SJSA1 (cell line): ENCODE measurements at places on chromosomes 7 and 10. TPM values are rescaled to one million over a fixed set of nuclear protein-coding genes. Genes with fewer than 3 reads are reported as not detected.

GRCh38 chr10:130962240-130963051 is 349.1 kb downstream of the TCERG1L start:
- no peaks in the 10 kb centered on the region for H3K36me3 ChIP-seq
- H3K4me1 ChIP-seq = no peaks in the 10 kb centered on the region
- H3K4me3 ChIP-seq = no peak overlapping the region

DNA sequence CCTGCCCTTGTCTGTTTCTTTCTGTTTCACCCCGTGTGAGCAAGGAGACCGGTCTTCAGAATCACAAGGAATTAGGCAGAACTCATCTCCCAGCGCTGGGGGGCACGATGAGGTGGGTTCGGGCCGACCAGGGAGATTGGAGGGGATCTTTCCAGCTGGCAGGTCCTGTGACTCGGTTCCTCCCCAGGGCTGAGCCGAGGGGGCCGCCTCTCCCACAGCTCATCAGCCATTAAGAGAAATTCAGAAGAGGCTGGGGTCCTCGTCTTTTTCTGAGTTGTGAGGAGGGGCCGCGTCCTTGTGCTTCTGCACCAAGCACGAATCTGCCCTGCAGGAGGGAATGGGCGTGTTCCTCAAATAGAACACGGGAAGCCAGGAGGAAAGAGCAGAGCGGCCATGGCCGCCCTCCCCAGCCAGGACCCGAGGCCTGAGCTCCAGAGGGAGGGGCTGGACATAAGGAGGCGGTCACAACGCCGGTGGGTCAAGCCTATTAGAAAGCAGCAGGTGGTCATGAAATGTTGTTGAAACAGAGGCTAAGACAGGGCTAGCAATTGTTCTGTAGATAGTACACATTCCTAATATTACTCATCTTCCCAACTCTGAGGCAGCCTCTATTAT is 125.3 kb downstream of the ADARB2 start:
- DNase-seq = no peak
- no peaks in the 10 kb centered on the region for H3K36me3 ChIP-seq
- no peak overlapping the region for H3K27ac ChIP-seq
- no peaks in the 10 kb centered on the region for H3K4me1 ChIP-seq

Gene DKK1
- total RNA-seq = 29.7 and 46.2 TPM in 2 replicates

- no peak for DNase-seq
- H3K36me3 ChIP-seq = no peaks in the 10 kb centered on the region
- no peaks in the 10 kb centered on the region for H3K4me1 ChIP-seq
- H3K27ac ChIP-seq = no peak overlapping the region
Observed at GRCh38 chr7:682810-683209, 43.7 kb upstream of the DNAAF5 start.

Gene SPDYE16
- not detected in 2 replicates for total RNA-seq

DNA sequence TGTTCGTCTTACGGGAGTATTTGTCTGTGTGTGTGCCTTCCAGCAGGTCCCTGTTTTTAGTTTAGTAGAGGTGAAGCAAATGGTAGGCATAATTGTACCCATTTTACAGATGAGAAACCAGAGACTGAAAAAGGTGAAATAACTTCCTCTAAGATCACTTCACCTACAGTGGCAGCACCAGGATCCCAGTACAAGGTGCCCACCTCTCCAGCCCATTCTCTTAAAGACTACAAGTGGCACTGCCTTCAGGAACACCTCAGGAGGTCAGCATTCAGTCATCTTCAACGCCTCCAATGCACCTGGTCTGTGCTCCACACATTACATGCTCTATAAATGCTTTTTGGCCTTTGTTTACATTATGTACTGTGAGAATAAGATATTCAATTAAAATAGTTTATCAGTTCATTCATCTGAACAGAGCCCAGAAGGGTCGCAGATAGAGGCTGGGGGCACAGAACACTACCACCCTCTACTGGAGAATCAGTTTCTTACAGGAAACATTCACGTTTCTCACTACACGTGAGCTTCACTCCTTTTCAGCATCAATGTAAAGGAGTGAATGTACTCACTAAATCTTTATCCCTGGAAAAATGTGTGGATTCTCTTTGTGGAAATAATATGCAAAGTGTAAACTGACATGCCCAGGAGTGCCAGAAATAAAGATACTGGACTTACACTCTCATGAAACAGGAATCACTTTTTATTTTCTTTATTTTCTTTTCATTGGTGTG is 45.5 kb upstream of the ABLIM1 start:
- H3K36me3 ChIP-seq = no peaks in the 10 kb centered on the region
- peaks cover 13% of the 10 kb centered on the region for H3K4me1 ChIP-seq
- no peak overlapping the region for H3K27ac ChIP-seq
- H3K4me3 ChIP-seq = no peak overlapping the region
- DNase-seq = peak; percentile 53

DNA sequence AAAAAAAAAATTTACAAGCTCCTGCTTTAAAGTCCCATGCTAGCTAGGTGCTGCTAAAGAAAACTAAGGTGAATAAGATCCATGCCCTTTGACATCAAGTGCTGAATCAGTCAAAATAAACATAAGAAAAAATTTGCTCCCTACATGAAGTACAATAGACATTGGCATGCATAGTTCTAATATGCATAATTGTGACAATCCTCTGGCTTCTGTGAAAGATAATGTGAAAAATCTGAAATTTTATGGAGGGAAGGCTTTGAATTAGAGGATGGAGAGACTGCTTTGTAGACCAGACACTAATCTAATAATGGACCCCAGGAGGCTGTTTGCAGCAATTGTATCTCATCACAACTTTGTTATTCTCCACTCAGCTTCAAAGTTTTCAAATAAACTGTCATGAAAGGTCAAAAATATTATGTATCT is 127.9 kb upstream of the CDK1 start:
- no peaks in the 10 kb centered on the region for H3K36me3 ChIP-seq
- no peak overlapping the region for H3K27ac ChIP-seq
- peaks cover 21% of the 10 kb centered on the region for H3K4me1 ChIP-seq
- H3K4me3 ChIP-seq = no peak overlapping the region
- DNase-seq = no peak
- no peaks in the 10 kb centered on the region for H3K27me3 ChIP-seq

GRCh38 chr10:51861051-51861450 is 161.7 kb upstream of the CSTF2T start:
- no peaks in the 10 kb centered on the region for H3K27me3 ChIP-seq
- no peaks in the 10 kb centered on the region for H3K36me3 ChIP-seq
- no peak for DNase-seq

Gene SEMA3C
- 14.9 and 28.6 TPM in 2 replicates for total RNA-seq

Gene PRRT4
- total RNA-seq = not detected in 2 replicates

DNA sequence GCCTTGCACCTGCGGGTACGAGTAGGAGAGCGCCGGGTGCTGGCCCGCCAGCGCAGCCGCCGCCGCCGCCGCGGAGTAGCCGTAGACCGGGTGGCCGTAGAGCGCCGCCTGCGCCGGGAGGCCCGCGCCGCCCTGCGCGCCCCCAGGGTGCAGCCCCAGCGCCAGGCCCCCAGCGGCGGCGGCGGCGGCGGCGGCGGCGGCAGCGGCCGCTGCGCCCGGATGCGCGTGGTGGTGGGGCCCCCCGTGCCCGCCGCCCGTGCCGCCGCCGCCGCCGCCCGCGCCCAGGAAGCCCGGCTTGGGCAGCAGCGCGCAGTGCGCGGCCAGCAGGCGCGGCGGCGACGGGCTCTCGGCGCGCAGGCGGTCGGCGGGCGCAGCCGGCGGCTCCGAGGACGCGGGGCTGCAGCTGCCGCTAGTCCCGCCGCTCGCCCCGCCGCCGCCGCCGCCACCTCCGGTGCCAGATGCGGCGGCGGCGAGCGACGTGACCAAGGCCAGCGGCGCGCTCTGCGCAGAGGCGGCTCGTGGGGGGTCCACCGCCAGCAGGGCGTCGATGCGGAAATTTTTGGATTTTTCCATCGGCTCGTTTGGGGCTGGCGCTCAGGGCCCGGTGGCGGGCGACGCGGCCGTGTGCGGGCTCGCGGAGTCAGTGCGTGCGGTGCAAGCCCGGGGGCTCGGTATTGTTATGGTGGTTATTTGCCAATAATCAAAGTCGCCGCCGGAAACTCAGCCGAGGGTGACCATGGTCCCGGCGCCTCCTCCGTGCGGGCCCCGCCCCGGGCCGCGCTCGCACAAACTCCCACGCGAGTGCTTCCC is 480 bp downstream of the MNX1 start:
- no peaks in the 10 kb centered on the region for H3K36me3 ChIP-seq
- no peak overlapping the region for H3K4me3 ChIP-seq
- no peak overlapping the region for H3K27ac ChIP-seq
- H3K27me3 ChIP-seq = peaks cover 88% of the 10 kb centered on the region
- no peak for DNase-seq

- no peaks in the 10 kb centered on the region for H3K27me3 ChIP-seq
- no peak overlapping the region for H3K27ac ChIP-seq
- no peak for DNase-seq
- peaks cover 89% of the 10 kb centered on the region for H3K36me3 ChIP-seq
- H3K4me3 ChIP-seq = no peak overlapping the region
Observed at GRCh38 chr7:74240482-74240881, 13.7 kb downstream of the RFC2 start.

- no peaks in the 10 kb centered on the region for H3K27me3 ChIP-seq
- no peak overlapping the region for H3K27ac ChIP-seq
- no peak overlapping the region for H3K4me3 ChIP-seq
- peaks cover 4% of the 10 kb centered on the region; the same call in 1 of the 2 replicates for H3K4me1 ChIP-seq
Observed at GRCh38 chr7:82164813-82165212, 278.8 kb downstream of the CACNA2D1 start.

Gene VWC2
- total RNA-seq = not detected in 2 replicates

DNA sequence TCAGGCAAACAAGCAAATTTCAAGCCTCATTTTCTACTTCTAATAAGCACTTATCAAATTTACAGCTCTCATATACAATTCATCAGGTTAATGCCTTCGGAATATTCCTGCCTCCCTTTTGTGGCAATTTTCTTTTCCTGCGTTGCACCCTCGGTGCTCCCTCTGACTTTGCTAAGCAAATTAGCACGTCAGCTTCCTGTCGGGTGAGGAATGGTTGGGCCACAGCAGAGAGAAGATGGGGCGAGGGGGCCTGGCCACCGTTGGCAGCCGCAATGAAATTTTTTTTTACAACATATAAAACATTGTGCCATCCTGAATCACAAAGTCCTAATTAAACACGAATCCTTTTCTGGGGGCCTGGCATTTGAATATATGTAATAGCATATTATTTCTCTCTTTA is 28.1 kb downstream of the ELFN1 start:
- H3K27ac ChIP-seq = no peak overlapping the region
- H3K4me1 ChIP-seq = no peaks in the 10 kb centered on the region
- no peaks in the 10 kb centered on the region for H3K36me3 ChIP-seq
- no peak overlapping the region for H3K4me3 ChIP-seq
- no peak for DNase-seq

DNA sequence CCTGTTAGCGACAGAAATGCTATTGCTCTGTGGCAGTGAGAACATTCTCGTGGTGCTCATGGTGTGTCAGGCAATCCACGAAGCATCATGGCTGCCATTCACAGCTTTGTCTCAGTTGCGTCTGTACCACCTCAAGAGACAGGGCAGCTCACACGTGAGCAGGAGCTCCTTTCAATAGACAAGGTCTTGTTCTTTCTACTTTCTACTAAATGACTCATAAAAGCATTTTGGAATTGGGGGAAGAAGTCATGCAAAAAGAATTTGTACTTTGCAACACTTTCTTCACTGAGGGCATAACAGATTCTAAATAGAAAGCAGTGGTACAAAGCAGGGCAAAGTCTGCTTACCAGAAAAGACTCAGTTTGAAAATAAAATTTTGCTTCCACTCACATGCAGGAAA is 638.5 kb downstream of the PHTF2 start:
- no peak overlapping the region for H3K4me3 ChIP-seq
- DNase-seq = no peak
- H3K27me3 ChIP-seq = no peaks in the 10 kb centered on the region
- H3K4me1 ChIP-seq = no peaks in the 10 kb centered on the region
- no peak overlapping the region for H3K27ac ChIP-seq
- no peaks in the 10 kb centered on the region for H3K36me3 ChIP-seq

DNA sequence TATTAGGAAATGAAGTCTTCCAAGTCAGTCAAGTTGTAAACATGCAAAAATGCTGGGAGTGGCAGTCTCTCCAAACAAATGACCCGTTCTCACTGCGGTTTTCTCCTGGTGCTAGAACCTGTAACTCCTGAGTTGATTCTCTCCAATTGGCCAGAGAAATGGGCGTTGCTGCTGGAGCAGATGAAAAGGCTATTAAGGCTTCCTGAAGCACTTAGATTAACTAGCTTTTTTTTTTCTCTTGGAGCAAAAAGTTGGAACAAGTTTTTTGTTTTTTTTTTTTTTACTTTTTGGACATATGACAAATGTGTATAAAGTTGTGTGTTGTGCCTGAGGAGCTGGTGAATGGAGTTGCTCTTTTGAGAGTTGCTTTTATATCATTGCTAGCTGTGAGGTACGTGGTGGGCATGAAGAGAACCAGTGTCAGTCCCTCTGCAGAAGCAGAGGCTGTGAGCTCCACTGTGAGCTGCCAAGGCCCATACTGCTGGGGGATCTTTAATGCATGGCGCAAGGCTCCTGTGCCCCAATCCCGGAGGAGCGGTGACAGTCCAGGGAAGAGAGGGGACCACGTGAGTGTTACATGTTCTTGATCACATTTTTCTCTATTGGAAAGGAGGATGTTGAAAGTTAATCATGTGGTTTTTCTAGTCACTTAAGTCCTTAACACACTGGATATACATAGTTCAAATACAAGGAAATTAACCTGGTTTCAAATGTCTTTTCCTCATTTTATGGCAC is 393.6 kb upstream of the GALNT17 start:
- H3K4me1 ChIP-seq = no peaks in the 10 kb centered on the region
- H3K36me3 ChIP-seq = no peaks in the 10 kb centered on the region
- H3K27me3 ChIP-seq = no peaks in the 10 kb centered on the region
- no peak overlapping the region for H3K4me3 ChIP-seq

DNA sequence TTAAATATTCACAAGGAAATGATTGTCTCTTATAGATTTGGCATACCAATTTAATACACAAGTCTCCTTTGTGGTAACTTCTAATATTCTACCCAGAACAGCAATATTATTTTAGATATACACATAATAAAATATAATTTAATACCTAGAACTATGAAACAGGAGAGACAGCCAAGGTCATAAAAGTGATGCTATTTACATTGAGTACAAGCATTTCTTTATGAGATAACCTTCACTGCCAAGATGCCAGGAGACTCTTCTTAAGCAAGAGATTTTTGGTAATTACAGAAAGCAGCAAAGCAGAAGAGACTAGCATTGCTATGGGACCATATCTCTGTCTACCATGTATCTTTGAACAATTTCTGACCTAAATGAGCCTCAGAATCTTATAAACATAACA is 764.6 kb upstream of the GHITM start:
- no peaks in the 10 kb centered on the region for H3K27me3 ChIP-seq
- H3K27ac ChIP-seq = no peak overlapping the region
- H3K4me1 ChIP-seq = no peaks in the 10 kb centered on the region

GRCh38 chr7:4665661-4666060 is 16.4 kb upstream of the FOXK1 start:
- no peaks in the 10 kb centered on the region for H3K36me3 ChIP-seq
- H3K4me1 ChIP-seq = peaks cover 35% of the 10 kb centered on the region
- H3K27me3 ChIP-seq = no peaks in the 10 kb centered on the region
- DNase-seq = peak; percentile 72

DNA sequence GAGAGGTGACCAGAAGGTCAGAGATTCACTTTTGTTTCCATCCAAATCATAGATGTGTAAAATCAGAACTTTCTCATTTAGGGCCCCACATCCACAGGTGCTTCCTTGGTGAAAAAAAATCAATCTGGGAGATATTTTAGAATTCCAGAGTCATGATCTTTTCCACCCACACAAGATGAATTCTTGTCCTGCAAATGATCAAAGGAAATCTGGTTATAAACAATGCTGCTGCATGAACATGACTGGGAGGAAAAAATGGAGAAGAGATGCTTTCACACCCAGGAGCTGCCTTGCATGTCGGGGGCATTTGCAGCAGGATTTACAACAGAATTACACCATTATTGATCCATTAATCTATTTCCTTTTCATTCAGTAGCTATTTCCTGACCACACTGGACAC is 106.5 kb upstream of the TMEM72 start:
- H3K27ac ChIP-seq = no peak overlapping the region
- peaks cover 22% of the 10 kb centered on the region for H3K4me1 ChIP-seq
- no peak overlapping the region for H3K4me3 ChIP-seq
- H3K27me3 ChIP-seq = no peaks in the 10 kb centered on the region

Gene CYP2C8
- total RNA-seq = not detected in 2 replicates

Gene AKR1D1
- total RNA-seq = not detected in 2 replicates
